Activated CD8-positive, alpha-beta T cell treated with anti-CD3 and anti-CD28 coated beads for 36 hours (primary cell): ENCODE measurements at places on chromosomes 4 and X. TPM values are rescaled to one million over a fixed set of nuclear protein-coding genes. Genes with fewer than 3 reads are reported as not detected.

The METAP1 gene
- 70.4 TPM for total RNA-seq

The ARHGAP6 gene
- total RNA-seq = not detected

The CXCL6 gene
- not detected for total RNA-seq

The IL13RA1 gene
- total RNA-seq = not detected

The UCP1 gene
- total RNA-seq = not detected

The ADH1A gene
- not detected for total RNA-seq

The TEC gene
- 4.2 TPM for total RNA-seq

The PRDM8 gene
- total RNA-seq = 3.2 TPM

The FHDC1 gene
- 0.05 TPM for total RNA-seq

The FAM133A gene
- total RNA-seq = not detected
